ENCODE measurements at places on chromosomes 1 and 21.

GRCh38 chr1:57060451-57060850 is 94.6 kb upstream of the C8B start:
- no peak for DNase-seq

DNA sequence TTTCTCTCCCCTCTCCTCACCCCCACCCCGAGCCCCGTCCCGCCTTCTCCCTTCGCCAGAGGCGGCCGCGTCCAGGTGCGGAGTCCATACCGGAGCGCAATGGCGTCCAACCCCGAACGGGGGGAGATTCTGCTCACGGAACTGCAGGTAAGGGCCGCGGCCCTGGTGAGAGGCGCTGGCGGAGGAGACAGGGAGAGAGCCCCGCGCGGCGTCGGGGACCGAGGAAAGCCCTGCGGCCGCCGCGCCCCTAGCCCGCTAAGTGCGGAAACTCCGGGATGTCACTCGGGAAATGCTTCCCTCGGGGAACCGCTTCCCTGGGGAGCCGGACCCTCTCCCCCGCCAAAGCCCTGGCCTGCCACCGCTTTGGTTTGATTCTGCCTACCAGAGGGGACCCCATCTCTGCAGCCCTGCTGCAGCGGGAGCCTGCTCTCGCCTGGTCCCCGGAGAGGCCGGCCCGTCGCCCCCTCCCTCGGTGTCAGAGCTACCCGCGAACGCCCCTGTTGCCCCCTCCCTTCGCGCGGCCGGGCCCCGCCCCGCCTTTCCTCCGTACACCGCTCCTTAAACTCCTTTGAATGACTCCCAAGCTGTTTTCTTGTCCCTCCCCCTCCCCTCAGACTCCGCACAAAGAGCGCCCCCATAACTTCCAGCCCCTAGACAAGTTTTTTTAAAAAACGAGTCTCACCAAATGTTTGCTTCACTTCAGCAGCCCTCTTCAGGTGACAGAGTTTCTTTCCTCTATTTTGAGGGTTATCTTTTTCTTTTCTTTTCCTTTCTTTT is 597 bp downstream of the PKN2 start:
- peak; percentile 31 for DNase-seq

DNA sequence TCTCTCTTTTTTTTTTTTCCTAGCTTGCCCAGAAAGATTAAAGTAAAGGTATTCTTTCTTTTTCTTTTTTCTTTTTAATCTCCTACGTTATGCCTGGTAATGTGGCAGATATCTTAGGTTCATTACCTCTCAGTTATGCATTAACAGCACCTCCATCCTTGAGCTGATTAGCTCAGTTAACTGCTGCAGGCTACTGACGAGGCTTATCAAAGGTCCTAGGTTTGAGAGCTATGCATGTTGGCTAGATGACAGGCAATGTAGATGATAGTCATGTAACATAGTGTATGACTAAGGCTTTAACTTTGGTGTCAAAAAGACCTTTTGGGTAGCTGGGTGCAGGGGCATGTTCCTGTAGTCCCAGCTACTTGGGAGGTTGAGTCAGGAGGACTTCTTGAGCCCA is 53.7 kb upstream of the CACYBP start:
- no peak for DNase-seq

DNA sequence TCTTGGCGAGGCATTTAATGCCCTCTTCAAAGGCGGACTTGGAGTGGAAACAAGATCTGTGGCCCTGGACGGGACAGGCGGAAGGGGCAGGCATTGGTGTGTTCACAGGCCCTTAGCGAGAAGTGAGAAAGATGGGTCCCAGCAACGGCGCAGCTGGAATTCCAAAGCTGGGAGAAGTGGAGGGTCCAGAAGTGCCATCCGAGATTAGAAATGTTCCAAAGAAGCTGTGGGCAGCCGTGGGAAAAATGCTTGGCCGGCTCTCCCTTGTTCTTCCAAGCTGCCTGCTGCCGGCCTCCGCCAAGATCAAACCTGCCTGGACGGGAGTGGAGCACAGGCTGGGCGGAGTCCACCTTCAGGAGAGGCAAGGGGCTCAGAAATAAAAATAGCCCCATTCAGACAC is 69.4 kb upstream of the ACTRT2 start:
- no peak for DNase-seq

GRCh38 chr1:73331726-73332125 is 866.2 kb downstream of the LRRIQ3 start:
- DNase-seq: no peak

DNA sequence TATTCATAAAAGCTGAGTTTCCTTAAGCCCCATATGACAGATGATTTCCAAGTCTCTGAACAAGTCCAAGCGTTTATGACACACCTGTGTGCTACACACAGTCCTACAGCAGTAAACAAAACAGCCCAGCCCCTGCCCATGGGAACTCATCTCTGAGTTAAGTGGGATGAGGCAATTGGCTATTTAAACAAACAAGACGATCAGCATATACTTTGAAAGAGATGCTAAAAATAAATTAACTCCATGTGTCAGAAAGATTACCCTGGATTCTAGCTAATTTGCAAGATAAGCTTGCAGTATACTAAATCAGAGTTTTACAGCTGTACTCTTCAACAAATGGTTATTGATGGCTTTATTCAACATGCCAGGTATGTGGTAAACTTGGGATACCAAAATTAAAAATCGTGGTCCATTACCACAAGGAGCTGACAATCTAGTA is 7.0 kb downstream of the PSMG1 start:
- no peak for DNase-seq

- DNase-seq: no peak
Measured at GRCh38 chr1:14261395-14261794, 337.1 kb upstream of the KAZN start.

DNA sequence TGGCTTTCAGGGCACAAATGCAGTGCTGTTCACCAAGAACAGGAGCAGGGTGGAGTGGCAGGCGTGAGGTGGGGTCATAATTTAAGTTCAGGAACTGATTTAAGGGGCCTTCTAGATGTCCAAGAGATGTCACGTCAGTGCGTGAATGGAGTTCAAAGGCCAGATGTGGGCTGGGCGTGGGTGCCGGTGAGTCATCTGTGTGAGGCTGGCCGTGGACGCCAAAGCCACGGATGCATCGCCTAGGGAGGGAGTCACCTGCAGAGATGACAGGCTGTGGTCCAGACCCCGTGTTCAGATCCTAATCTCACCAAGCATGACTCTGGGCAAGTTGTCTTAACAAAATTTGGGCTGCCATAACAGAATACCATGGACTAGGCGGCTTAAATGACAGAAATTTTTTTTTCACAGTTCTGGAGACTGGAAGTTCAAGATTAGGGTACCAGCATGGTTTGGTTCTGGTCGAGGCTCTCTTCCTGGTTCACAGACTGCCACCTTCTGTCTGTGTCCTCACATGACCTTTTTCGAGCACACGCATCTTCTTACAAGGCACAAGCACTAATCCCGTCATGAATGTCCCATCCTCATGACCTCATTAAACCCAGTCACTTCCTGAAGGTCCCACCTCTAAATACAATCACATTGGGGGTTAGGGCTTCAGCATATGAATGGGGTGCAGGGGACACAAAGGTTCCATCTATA is 109.6 kb downstream of the PRDM2 start:
- DNase-seq: no peak

DNA sequence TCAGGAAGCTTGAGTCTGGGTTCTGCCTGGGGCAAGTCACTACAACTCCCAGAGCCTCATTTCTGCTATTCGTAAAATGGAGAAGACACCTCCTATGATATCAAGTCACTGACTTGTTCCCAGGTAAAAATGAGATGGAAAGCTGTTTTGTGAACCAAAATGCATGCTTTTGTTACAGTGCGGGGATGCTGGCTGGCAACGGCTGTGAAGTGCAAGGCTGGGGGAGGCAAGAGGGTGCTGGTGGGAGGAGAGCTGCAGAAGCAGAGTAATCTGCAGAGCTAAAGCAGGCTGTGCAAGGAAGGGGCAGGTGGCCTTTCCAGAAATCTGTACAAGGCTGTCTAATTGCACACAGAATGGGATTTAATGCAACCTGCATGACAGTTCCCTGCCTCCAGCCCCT is 150.9 kb downstream of the CNIH3 start:
- DNase-seq: no peak

- DNase-seq: no peak
Measured at GRCh38 chr1:205329719-205330118, 8.2 kb upstream of the NUAK2 start.

GRCh38 chr21:45994086-45994661 is 12.6 kb downstream of the COL6A1 start:
- DNase-seq: no peak

DNA sequence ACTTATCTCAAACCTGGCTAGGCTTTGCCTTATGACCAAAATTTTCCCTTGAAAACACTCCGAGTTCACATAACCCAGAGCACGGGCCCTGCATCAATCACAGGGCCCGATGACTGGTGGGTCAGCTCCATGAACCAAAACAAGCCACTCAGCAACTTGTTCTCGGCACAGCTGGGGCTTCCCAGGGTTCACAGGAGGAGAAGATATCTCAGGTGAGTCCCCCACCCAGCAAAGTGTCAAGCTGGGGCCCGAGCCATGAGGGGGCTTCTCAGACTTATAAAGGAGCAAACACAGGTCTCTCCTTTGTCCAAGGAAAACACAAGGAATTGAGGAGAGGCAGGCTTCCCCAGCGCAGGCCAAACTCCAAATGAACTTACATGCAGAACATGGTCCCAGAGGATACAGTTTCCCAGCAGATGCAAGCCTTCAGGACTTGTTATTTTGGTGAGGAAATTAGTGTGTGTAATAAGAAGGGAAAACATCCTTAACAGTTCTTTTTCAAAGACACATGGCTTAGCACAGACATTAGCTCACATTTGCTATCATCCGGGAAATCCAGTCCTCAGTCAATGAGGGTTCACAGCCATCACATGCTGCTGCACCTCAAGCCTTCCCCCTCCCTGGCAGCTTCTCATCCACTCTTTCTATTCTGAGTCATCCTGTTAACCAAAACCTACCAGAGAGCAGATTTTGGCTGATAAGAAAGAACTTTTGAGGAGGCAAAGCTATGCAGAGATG is 98.1 kb upstream of the NFIA start:
- no peak for DNase-seq

GRCh38 chr1:109096120-109096519 is 5.6 kb downstream of the TMEM167B start:
- DNase-seq: no peak

GRCh38 chr1:7070389-7071029 is 285.3 kb downstream of the CAMTA1 start:
- peak; percentile 37 for DNase-seq

- no peak for DNase-seq
Measured at GRCh38 chr1:8202182-8202905, 115.6 kb upstream of the SLC45A1 start.

Measured in activated T-cell treated with anti-CD3 and anti-CD28 coated beads for 1 hour (primary cell).